Activated naive CD4-positive, alpha-beta T cell (primary cell): ENCODE measurements at places on chromosomes 7 and 10.

DNA sequence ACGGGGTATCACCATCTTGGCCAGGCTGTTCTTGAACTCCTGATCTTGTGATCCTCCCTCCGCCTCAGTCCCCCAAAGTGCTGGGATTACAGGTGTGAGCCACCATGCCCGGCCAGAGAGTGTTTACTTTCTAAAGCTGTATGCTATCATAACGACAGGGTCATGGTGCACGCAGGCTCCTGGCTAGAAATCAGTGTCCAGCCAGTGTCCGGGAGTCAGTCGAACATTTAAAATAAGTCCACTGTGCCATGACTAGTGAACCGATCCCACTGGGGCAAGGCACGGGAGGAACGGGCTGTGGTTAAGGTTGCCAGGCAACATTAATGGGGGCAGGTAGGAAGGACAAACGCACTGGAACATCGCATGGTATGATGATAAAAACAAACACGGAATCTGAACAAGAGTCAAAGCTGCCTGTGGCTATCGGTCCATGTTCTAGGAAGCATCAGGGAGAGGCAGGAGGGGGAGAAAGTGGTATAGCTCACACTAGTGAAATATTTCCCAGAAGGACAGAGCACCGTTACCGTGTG is 89.0 kb upstream of the SEPHS1 start:
- DNase-seq: no peak

- no peak for DNase-seq
Observed at GRCh38 chr7:25444991-25445390, 216.7 kb upstream of the NPVF start.

GRCh38 chr7:8161364-8161828 is 100.6 kb downstream of the ICA1 start:
- DNase-seq: no peak

DNA sequence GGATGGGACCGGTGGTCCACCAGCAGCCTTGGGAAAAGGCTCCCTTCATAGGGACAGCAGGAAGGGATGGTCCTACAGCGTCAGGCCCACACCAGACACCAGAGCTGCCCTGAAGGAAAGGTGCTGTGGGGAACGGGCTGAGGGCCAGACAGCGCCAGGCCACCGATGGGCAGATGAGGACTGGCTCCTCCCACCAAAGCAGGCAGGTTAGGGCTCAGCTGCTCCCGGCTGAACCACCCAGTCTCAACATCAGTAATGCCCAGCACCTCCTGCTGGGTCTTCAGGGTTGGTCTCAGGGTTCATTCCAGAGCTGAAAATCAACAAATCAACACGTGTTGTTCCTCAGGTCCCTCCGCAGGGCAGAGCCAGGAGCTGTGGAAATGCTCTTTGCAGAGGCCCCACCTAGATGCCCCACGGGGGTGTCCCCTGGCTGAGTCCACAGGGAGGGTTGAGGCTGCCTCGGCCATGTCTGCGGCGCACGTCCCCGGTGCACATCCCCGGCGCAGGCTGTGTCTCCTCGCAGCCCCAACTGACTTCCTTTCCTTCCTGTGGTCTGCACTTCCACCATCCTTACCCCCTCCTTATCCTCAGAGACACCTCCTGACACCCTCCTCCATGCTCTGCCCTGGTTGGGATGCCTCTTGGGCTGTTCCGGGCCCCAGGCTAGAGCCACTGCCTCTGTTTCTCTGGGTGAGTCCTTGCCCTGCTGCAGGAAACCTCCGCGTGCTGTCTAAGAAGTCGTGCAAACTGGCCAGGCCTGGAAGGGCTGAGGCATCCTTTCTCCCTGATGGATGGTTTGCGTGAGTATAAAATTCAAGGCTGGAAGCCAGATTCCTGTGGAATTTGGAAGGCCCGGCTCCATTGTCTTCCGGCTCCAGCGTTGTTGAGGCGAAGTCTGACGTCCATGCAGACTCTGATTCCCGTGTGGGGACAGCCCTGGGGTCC is 32.8 kb upstream of the CFAP46 start:
- DNase-seq: no peak

DNA sequence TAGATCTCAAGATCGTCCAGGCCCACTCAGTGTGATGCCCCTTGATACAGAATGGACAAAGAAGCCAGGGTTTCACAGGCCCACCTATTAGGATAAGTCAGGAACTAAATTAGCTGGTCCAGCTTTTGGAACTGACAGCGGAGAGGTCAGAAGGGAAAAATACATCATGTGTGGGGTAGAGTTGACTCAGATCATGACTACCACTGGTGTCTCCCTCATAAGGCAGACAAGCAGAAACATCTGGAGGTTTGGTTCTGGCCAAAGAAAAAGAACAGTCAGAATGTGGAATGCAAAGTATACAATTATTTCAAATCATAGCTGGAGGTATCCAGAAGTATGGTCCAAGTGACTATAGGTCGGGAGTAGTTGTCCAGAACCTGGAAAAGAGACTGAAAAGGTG is 621.1 kb upstream of the CELF2 start:
- DNase-seq: no peak

DNA sequence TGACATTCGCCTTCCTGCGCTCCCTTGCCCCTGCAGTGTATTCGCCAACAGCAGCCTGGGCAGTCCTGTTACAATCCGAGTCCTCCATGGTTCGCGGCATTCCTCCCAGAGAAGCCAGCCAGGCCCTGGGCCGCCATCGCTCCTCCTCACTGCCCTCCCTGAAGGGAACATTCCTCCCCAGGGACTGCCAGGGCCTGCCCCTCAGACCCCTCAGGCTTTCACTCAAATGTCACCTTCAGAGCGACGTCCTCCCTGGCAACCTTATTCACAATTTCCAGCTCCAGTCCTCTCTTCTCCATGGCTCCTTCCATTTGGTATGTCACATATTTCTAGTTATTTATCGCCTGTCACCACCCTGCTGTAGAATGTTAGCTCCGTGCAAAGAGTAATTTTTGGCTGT is 17.4 kb downstream of the ADAMTS14 start:
- DNase-seq: no peak

DNA sequence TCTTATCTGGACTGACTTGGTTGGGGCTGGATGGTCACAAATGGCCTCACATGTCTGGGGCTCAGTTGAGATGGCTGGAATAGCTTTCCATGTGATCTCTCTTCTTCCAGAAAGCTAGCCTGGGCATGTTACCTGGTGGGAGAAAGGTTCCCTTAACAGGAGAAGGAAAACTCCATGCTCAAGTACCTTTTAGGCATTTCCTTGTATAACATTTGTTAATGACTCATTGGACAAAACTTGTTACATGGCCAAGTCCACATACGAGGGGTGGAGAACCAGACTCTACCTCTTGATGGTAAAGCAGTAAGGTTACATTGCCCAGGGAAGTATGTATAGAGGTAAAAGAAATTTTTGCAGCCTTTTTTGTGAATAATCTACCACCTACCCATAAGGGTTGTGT is 826.4 kb downstream of the LRMDA start:
- no peak for DNase-seq

GRCh38 chr7:20193873-20194272 is 23.3 kb downstream of the MACC1 start:
- DNase-seq: no peak

DNA sequence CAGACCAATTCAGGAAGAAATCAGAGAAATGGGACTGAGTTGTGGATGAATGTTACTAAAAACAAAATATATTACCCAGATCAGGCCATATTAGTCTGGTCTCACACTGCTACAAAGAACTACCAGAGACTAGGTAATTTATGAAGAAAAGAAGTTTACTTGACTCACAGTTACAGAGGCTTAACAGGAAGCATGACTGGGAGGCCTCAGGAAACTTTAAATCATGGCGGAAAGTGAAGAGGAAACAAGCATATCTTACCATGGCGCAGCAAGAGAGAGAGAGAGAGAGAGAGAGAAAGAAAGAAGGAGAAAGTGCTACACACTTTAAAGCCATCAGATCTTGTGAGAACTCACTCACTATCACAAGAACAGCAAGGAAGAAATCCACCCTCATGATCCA is 636.8 kb upstream of the GRM3 start:
- DNase-seq: no peak

DNA sequence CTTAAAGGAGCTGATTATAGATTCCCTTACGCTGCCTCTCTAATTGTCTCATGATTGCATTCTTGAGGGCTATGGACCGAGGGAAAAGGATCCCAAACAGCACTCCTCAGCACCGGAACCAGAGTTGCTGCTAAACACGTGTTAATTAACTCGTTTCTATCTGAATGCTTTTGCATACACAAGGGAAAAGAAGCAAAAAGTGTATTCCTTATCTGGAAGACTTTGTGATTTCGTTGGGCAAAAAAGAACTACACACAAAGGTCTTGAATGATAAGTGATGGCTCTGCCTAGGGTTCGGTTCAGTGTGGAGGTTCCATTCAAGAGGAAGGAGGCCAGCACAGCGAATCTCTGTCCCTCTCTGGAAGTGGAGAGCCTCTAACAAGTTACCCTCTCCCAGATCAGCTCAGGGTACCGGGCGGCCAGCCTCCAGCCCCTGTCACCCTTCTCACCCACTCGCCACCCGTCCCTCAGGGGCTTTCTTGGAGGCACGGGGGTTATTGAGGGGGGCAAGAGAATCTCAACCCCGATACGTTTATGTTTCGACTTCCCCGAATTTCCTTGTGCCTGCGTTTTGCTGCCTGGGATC is 515 bp upstream of the SLC4A2 start:
- no peak for DNase-seq

DNA sequence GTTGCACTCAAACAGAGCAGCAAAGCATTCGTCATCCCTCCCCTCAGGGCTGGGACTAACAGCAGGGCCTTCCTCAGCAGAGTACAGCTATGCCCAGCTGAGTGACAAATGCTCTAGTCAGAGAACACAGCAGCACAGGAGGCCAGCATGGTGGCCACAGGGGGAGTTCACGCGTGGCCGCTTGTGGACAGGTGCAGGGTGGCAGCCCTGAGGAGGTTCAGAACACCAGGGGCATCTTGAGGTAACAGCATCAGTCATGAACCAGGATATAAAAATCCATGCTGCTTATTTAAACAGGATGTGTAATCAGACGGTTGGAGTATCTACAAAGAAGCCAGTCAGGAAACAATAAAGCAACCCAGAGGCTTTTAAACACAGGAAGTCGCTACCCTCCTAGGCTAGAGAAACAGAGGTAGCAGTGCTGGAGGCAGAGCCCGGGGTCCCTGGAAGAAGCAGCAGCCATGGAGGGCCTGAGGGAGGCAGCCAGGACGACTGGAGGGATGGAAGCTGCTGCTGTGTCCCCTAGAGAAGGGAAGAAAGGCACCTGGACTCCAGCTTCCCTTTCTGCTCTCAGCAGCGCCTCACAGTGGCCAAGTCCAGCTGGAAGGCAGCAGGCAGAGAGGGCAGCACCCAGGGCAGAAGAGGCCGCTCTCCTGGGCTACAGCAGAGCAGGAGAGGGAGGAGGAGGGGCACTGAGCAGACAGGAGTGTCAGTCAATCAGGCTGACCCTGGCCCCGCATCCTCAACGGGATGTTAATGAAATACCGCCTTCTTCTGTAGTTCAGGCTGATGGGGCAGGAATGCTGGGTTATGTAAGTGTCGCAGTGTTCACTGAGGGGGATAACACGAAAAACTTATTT is 70.8 kb upstream of the UCN3 start:
- no peak for DNase-seq

- no peak for DNase-seq
Observed at GRCh38 chr7:100946766-100947365, 2.5 kb upstream of the MUC3A start.

DNA sequence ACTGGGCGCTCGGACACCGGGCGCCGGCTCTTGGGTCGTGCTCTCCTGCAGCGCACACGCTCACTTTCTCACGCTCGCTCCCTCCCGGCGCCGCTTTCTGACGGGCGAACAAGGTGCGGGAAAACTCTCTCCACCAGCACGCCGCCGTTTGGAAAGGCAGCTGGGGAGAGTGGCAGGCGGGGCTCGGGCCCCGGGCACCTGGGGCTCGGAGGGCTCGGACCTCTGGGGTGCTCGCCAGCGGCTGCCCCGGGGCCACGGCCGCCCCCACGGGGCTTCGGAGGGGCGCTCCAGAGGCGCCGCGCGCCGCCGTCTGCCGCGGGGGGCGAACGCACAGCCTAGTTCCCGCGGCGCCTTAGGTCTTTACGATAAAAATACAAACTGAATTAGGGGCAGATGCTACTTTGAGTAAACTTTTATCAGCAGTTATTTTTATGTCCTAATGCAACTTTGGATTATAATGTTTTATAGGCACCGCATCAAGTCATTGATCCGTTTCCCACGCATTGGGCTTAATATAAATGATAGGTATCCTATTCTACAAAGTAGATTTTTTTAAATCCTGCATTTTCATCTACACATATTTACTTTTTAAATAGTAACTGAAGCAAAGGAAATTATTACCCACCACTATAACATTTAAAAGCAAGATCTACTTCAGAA is 535 bp upstream of the EPC1 start:
- no peak for DNase-seq

DNA sequence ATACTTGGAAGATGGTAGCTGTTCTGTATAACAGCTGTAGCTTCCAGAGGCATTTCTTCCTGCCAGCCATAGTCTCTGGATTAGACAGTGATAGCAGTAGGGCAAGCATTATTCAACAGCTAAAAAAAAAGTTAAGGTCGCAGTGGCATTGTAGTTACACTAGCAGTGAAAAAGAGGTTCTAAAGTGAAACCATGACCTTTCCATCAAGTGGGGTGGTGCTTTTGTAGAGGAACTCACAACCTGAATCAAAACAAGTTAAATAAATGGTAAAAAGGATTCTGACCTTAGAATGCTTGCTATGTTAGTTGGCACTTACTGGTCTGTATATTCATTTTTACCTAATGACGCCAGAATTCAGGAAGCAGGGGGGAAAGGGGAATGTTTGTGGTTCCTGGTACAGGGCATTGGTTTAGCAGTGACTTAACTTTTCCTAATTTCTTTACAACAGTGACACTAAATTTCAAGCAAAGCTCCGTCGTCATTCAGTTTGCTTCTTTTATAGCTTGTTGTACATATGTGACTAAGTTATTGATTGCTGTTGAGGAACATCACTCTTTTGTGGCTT is 55.0 kb downstream of the GBF1 start:
- DNase-seq: no peak

GRCh38 chr7:16014031-16014430 is 327.5 kb upstream of the MEOX2 start:
- no peak for DNase-seq

DNA sequence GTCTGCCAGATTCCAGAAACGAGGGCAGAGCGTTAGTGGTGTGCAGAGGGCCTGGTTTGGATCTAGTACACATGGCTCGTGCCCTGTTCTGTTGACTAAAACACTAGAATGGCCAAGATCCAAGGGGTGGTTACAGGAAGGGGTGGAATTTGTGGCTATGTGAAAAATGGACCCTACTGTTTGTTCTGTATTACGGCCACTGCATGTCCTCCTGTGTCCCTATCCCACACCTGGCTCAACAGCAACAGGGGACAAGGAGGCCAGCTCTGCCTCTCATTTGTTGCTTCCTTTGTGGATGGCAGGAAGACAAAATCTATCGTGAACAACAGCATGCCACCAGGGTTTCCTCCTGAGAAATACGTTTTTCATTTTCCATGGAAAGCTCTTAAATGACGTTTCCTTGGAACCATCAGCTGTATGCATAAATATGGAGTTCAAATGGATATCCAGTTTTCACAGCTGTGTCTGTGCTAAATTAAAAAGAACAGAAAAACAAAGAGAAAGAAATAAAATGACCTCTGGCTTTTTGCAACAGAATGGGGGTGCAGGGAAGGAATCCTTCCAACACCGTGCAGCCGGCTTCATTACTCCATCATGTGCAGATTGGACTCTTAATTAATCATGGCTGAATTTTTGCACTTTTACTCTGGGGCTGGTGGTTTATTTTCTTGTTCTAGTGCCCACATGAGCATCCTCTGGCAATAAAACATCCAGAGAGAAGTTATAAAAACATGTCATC is 318.9 kb downstream of the CXCL12 start:
- no peak for DNase-seq

GRCh38 chr10:33095867-33096815 is 138.1 kb upstream of the ITGB1 start:
- DNase-seq: no peak
